Ureter (tissue), 1 donor: ENCODE measurements at places on chromosomes 3 and 15. TPM values are rescaled to one million over a fixed set of nuclear protein-coding genes. Genes with fewer than 3 reads are reported as not detected.
A peak's percentile ranks its signal among the peaks of the same experiment; 100 is the strongest.

CAMP gene
- 2.0 TPM for total RNA-seq

NEK10 gene
- total RNA-seq, result 9.4 TPM

IL1RAP gene
- total RNA-seq, result 32.0 TPM

PLS1 gene
- 70.5 TPM for total RNA-seq

SSUH2 gene
- total RNA-seq, result 0.55 TPM

CAND2 gene
- 13.7 TPM for total RNA-seq

CCR2 gene
- total RNA-seq, result 1.3 TPM

ADCY5 gene
- 27.8 TPM for total RNA-seq

GPR27 gene
- 16.3 TPM for total RNA-seq

ETV5 gene
- total RNA-seq, result 10.0 TPM

- no peak for DNase-seq
Measured at GRCh38 chr3:53516339-53516738, 21.9 kb downstream of the CACNA1D start.

- DNase-seq, result no peak
Measured at GRCh38 chr15:48978638-48979037, 14.9 kb upstream of the SHC4 start.

DNA sequence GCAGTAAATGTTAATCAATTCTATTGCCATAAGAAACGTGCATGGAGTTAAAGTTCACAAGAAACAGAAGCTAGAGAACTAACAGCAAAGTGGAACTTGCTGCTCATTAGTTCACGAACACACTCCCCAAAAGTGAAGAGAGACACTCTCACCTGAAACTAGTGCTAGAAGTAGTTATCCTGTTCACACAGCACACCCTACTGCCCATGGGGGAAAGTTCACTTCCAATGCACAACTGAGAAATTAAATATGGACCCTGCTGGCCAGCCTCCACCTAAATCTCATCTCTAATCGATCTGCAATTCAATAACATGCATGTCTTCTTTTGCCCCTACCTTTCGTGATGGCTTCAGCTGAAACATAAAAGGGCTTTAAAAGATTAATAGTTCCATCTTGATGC lies 39.4 kb upstream of the FRMD4B start:
- DNase-seq, result no peak

- no peak for DNase-seq
Measured at GRCh38 chr3:114025451-114025850, 30.9 kb downstream of the CCDC191 start.

GRCh38 chr3:58161435-58162398 lies 49.1 kb downstream of the DNASE1L3 start:
- peak; percentile 85 for DNase-seq
